ENCODE measurements at places on chromosomes 3 and 15. TPM values are rescaled to one million over a fixed set of nuclear protein-coding genes. Genes with fewer than 3 reads are reported as not detected.

- DNase-seq, result no peak
Measured at GRCh38 chr3:142077155-142077858, 72.0 kb downstream of the TFDP2 start.

DNA sequence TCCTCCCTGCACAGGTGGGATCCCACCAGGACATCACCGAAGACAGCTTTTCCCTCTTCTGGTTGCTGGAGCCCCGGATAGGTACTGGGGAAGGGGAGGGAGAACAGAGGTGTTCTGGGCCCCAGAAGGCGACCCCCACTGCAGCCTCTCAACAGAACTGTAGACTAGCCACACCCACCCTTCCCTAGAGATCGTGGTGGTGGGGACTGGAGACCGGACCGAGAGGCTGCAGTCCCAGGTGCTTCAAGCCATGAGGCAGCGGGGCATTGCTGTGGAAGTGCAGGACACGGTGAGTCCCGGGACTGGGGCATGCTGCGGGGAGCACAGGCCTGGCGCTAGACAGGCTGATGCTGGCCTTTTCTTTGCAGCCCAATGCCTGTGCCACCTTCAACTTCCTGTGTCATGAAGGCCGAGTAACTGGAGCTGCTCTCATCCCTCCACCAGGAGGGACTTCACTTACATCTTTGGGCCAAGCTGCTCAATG is 809 bp downstream of the NDUFAF3 start:
- no peak for DNase-seq

- DNase-seq, result no peak
Measured at GRCh38 chr15:66797921-66798320, 95.9 kb downstream of the SMAD6 start.

DNA sequence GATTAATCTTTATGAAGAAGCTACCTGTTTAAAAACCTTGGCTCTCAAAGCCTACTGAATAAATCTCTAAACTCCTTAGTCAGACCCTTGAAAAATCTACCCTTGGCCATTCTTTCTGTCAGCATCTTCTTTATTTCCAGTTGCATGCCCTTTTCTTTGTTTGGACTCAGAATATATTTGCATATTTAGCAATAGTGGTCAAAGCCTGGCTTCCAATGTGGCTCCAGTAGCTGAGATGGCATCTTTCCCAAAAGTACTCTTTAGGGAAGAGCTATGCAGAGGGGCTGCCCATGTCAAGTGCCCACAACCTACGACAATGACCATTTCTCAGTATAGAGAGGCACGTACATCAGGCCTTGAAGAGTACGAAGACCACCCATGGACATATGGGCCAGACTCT is 47.2 kb downstream of the TLNRD1 start:
- DNase-seq, result no peak

DNA sequence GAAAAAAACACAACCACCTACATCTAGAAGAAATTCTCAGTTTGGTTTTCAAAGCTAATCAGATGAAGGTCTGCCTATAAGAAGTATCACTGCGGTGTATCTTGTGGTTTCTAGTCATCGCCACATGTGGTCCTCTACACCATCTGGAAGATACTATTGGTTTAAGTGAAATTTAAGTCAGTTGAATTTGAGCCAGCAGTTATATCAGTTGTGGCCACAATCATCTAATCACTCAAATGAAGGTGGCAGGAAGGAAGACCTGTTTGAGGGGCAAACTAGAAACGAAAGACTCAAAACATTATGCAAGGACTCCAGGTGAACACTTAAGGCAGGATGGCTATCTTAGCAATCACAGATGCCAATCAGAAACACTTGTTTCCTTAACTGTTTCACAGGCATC is 48.7 kb downstream of the ETV5 start:
- DNase-seq, result no peak

- DNase-seq, result no peak
Measured at GRCh38 chr3:148828136-148828690, 602 bp downstream of the CPB1 start.

GRCh38 chr3:129952556-129953355 is 21.8 kb upstream of the TRH start:
- DNase-seq, result no peak

The SEMA6D gene
- 13.9 TPM for total RNA-seq

The SLC9C1 gene
- 0.89 TPM for total RNA-seq

The TMEM158 gene
- 2.4 TPM for total RNA-seq

The KNG1 gene
- total RNA-seq, result not detected

Data from skin of body (tissue), 3 donors.